8988T (cell line): ENCODE measurements at places on chromosomes 3 and 15.

DNA sequence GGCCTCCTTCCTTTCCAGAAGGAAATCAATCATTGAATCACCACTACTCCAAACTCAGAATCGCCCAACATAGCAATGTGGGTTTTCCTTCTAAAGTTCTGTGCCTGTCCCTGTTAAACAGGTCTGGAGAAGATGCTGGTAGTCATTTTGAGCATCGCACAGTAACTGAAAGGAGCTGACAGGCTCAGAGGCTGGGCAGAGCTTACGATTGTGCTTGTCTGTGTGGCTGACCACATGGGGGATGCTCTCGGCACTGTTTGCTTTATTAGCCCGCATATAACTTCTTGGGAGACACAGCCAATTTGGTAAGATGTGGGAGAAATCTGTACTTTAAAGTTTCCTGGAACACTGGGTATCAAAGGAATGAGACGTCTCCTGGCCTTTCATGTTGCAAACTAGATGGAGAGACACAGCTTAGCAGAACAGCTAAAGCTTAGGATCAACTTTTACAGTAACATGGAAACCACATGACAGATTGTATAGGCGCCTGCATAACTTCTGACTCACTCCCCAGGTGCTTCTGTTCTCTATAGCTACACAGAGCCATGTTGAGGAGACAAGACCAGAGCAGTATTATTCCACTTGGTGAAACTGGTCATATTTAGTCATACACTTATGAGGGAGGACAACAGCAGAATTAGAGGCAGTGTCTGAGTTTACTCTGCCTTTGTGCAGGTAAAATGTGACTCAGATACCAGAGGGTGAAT is 374.1 kb downstream of the RORA start:
- no peak for DNase-seq

GRCh38 chr15:71810256-71811035 is at the start of gene NR2E3:
NR2E3 (plus strand) TSS chr15:71810554; CDS start chr15:71810744, 190 bp downstream.
- DNase-seq, result no peak

GRCh38 chr3:134049676-134050075 is 20.0 kb upstream of the SLCO2A1 start:
- DNase-seq, result no peak

GRCh38 chr3:188310270-188310710 is 156.3 kb downstream of the LPP start:
- no peak for DNase-seq

DNA sequence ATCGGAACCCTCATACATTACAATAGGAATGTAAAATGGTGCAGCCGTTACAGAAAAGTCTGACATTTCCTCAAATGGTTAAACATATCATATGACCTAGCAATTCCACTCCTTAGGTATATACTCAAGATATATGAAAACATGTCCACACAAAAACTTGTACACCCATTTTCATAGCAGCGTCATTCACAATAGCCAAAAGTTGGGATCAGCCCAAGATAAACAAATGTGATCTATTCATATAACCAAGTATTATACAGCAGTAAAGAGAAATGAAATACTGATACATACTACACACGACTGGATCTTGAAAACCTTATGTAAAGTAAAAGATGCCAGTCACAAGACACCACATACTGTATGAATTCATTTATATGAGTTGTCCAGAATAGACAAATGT is 102.4 kb downstream of the MSL2 start:
- DNase-seq, result no peak

- DNase-seq, result no peak
Measured at GRCh38 chr15:70507772-70508371, 255.5 kb downstream of the UACA start.

GRCh38 chr15:63308491-63308890 is 31.1 kb downstream of the APH1B start:
- no peak for DNase-seq

DNA sequence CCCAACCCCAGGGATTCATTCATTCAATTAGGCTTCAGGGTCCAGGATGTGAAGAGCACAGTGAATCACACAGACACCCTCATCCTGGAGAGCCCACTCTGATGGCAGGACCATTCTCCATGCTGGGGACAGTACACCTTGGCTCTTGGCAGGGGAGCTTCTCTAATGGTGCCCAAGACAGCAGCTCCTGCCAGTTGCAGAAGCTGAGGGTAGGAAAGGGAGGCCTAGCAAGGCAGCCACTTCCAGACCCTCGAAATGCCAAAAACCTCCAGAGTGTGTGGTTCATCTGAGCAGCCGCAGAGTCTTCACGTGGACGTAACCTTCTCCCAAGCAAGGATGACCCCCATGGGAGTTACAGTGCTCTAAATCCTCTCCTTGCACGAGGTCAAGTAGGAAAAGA is 186.2 kb downstream of the XXYLT1 start:
- DNase-seq, result no peak

DNA sequence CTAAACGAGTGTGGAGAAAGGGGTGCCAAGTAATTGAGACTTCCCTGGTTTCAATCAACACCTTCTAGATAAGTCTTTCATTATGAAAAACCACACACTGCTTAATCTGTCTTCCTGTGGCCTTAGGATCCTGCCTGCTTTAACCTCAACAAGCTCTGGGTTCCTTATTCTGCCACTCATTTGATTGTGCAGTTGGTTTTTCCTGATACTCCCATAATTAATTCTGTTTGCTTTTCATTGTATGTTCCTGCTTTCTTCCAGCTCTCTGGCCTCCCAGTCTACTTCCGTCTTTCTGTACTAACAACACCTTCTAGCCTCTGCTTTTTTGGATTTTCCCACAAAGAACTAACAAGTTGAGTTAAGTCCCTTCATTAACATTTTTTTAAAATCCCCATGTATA is 20.2 kb upstream of the GCNT3 start:
- DNase-seq, result no peak

DNA sequence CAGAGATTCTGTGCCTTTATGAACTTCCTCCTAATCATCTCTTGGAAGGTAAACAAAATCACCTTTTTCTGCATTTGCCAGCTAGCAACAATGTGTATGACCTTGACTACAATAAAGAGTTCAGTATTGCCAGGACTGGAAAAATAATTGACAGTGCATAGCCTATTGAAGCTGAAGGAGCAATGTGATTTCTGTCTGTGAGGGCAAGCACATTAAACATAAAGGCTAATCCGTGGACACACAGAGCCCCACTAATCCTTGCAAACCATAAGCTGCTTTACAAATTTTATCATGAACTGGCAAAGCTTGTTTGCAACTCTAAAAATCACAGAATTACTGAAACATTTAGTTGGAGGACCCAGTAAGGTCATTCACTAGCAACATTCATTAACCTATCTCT is 563.8 kb downstream of the PYDC2 start:
- DNase-seq, result no peak

DNA sequence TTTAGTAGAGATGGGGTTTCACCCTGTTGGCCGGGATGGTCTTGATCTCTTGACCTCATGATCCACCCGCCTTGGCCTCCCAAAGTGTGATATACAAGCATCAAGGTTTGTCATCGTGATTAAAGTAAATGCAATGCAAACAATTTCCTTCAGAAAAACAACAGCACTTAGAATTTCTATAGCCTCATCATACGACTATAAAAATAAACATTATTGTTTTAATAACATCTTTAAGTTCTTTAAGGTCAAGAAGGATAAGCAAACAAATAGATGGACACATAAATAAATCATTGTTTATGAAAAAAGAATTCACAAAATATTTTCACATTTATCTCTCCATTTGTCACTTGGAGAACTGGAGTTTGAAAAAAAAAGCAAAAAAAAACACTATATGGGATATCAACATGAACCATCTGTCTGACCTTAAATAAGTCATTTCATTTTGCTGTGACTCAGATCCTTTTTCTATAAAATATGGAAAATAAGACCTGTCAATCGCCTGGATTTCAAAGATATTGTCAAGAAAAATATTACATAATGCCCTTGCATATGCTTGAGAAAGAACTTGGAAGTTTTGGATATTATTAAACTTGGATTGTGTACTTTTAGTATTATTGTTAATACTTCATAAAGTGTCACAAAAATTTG is 642.0 kb upstream of the KCNMB2 start:
- no peak for DNase-seq

- DNase-seq, result no peak
Measured at GRCh38 chr15:40706121-40706520, 11.1 kb downstream of the RAD51 start.
